SJCRH30 (cell line): ENCODE measurements at places on chromosomes 12 and 14. TPM values are rescaled to one million over a fixed set of nuclear protein-coding genes. Genes with fewer than 3 reads are reported as not detected.

SOCS4 gene
- 27.7 and 33.0 TPM in 2 replicates for total RNA-seq

- no peaks in the 10 kb centered on the region for H3K36me3 ChIP-seq
- DNase-seq, result no peak
- H3K4me3 ChIP-seq, result no peak overlapping the region
- H3K27ac ChIP-seq, result no peak overlapping the region
- H3K4me1 ChIP-seq, result no peaks in the 10 kb centered on the region
These were observed 164.8 kb downstream of the DUSP6 start for GRCh38 chr12:89187507-89187906.

DNA sequence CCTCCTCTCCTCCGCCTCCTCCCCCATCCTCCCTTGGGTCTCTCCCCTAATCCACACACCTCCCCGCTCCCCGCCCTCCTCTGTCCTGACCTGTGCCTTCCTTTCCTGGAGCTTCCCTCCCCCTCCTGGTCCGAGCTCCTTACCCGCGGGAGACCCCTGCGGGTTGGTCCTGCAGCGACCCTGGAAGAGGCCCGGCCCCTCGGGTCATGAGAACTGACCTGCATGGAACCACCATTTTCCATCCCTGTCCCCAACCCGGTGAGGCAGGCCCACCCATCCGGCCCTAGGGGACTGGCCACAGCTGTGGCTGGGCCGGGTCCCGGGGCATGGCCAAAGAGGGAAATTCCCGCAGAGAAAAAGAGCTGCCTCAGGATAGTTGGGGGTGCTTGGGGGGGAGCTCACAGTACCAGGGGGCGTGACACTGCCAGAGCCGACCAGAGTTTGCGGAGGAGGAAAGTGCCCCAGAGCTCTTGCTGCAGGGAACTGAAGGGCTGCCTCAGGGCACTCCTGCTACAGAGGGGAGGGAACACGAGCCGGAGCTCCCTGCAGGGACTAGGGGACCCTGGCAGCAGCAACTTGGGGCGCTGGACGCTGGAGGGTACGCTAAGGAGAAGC lies 613 bp downstream of the ARHGEF40 start:
- H3K36me3 ChIP-seq, result peaks cover 20% of the 10 kb centered on the region
- peaks cover 5% of the 10 kb centered on the region; the same call in 1 of the 2 replicates for H3K4me1 ChIP-seq
- H3K4me3 ChIP-seq, result peak overlapping the region; percentile 85
- H3K27ac ChIP-seq, result peak overlapping the region; percentile 93
- peak; percentile 60 for DNase-seq

DNA sequence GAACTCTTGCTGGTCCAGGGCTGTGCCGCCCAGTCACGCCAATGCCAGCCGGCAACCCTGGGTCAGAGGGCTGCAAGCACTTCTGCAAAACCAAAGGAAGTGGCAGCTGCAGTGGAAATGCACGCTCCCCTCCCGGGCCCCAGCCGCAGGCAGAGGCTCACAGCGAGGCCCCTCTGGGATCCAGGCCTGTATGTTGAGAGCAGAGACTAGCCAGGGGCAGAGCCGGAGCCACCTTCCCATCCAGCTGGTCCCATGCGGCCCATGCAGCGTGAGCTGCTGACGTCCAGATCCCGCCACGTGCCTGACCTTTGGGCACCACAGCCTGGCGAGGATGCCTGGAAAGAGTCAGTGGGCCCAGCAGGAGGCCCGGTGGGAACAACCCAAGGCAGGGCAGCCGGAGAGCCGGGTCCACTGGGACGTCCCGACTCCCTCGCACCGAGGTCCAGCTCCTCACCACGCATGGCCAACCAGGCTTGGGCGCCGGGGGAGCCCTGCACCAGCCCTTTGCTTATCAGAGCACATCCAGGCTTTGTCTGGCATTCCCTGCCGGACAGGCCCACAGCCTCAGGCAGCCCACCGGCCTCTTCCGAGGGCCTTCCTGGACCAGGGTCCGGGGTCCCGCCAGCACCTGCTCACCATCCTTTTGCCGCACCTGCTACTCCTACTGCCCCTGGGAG lies 4.3 kb downstream of the GPR132 start:
- H3K4me1 ChIP-seq, result peaks cover 45% of the 10 kb centered on the region
- peak; percentile 82 for DNase-seq
- H3K27ac ChIP-seq, result peak overlapping the region; percentile 9; the same call in 1 of the 2 replicates
- H3K36me3 ChIP-seq, result no peaks in the 10 kb centered on the region
- H3K4me3 ChIP-seq, result no peak overlapping the region

DNA sequence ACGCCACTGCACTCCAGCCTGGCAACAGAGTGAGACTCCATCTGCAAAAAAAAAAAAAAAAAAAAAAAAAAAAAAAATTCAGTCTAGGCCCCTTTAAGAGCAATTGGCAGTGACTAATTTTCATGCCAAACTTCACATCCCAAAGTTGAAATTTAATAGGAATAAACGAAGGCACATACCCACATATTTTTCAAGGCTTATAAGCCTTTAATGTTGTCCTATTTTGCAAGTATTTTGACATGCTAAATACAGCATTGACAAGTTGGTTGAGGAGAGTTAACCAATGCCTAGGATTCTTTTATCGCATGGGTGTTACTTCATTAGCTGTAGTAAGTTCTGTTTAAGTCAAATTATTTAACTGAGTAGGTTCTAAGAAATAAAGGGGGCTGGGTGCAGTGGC lies 23.5 kb upstream of the HIP1R start:
- no peak overlapping the region for H3K27ac ChIP-seq
- no peaks in the 10 kb centered on the region for H3K27me3 ChIP-seq
- DNase-seq, result no peak
- no peaks in the 10 kb centered on the region for H3K36me3 ChIP-seq
- no peak overlapping the region for H3K4me3 ChIP-seq
- H3K4me1 ChIP-seq, result no peaks in the 10 kb centered on the region

GRCh38 chr12:26121323-26122060 lies 3.3 kb downstream of the BHLHE41 start:
- 0 out of 2 replicates have a peak, but pooled peaks cover 6% of the 10 kb centered on the region for H3K4me1 ChIP-seq
- peak overlapping the region; percentile 59 for H3K4me3 ChIP-seq
- no peak overlapping the region for H3K27ac ChIP-seq
- H3K27me3 ChIP-seq, result 0 out of 2 replicates have a peak, but pooled peaks cover 3% of the 10 kb centered on the region
- H3K36me3 ChIP-seq, result no peaks in the 10 kb centered on the region

DNA sequence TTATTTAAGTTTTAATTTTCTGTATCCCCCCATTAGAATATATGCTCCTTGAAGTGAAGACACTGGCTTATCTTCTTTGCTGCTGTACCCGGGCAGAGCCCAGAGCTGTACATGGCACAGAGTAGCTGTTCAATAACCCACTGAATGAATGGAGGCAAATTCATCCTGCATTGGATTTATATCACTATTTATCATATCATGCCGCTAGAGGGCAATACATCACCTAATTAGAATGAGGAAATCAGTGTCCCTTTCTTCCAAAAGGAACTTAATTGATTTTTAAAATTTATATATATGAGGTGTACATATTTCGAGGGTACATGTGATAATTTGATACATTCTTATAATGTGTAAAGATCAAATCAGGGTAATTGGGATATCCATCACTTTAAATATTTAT lies 89.2 kb upstream of the TMEM260 start:
- H3K27ac ChIP-seq, result no peak overlapping the region
- H3K4me1 ChIP-seq, result no peaks in the 10 kb centered on the region
- H3K27me3 ChIP-seq, result no peaks in the 10 kb centered on the region
- H3K4me3 ChIP-seq, result no peak overlapping the region
- no peak for DNase-seq

DNA sequence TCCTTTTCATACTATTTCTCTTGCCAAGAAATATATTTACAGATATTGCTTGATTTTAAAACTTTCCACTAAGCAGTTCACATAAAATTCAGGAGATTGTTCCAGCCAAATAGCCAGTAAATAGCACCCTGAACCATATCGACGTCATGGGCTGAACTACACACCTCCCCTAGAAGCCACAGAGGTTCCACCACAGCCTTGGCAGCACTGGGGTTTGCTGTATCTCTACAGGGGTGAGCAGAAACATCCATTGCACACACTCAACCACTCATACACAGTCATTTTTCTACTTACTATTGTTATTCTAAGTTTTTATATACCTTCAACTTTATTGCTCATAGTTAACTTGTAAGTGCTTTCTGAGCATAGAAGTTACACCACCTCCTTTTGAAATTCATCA lies 8.1 kb upstream of the EIF2S3B start:
- H3K27ac ChIP-seq, result no peak overlapping the region
- H3K27me3 ChIP-seq, result 0 out of 2 replicates have a peak, but pooled peaks cover 3% of the 10 kb centered on the region
- H3K36me3 ChIP-seq, result no peaks in the 10 kb centered on the region
- H3K4me1 ChIP-seq, result no peaks in the 10 kb centered on the region
- DNase-seq, result no peak

DNA sequence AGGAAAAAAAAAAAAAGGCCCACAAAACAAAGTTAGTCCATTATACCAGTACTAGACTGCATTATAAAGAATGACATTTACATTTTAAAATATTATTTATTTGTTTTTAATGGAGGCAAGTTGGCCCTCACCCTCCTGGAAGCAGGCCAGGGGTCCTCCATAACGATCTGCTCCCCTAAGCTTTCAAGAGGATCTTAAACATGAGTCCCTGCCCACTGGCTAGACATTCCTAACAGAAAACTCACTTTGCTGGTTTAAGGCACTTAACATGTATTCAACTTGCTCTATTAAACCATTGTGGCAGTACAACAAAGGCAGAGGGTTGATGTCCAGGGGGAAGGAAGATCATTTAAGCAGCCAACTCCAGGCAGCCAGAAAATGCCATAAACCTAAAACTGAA lies 111.4 kb downstream of the STXBP6 start:
- H3K27ac ChIP-seq, result no peak overlapping the region
- H3K4me1 ChIP-seq, result no peaks in the 10 kb centered on the region; the same call in 1 of the 2 replicates
- no peaks in the 10 kb centered on the region for H3K36me3 ChIP-seq
- no peaks in the 10 kb centered on the region for H3K27me3 ChIP-seq

DNA sequence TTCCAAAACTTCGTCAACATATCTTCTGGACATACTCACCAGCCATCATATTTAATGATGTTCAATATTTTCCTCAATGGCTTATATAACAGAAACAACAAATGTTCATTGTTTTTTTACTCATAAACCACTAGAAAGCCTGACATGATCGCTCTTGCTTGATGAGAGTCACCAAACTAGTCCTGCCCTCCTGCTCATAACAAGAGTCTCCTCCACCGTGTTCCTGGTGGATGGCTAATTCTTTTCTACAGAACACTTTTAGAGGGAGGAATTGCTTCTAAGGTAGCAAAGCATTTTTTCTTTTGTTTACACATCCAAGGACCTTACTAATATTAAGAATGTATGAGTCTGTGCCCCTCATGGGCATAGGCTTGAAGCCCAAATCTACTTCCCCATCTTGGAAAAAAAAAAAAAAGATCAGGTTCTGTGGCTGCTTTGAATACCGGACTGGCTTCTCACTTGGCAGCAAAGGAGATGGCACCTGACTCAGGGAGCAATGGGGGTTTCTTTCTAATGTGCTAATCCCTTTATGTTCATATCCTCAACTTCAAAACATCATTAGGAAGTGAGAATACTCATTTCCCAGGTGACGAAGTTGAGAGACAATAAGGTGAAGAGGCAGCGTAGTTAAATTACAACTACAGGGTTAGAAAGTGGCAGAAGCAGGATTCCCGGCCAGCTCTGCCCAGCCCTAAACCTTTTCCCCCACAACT lies 188.8 kb downstream of the EPS8 start:
- DNase-seq, result no peak
- H3K4me1 ChIP-seq, result peaks cover 29% of the 10 kb centered on the region
- H3K36me3 ChIP-seq, result no peaks in the 10 kb centered on the region
- no peak overlapping the region for H3K27ac ChIP-seq

- DNase-seq, result no peak
- no peaks in the 10 kb centered on the region; the same call in 1 of the 2 replicates for H3K36me3 ChIP-seq
- H3K27me3 ChIP-seq, result no peaks in the 10 kb centered on the region
- no peaks in the 10 kb centered on the region for H3K4me1 ChIP-seq
- H3K27ac ChIP-seq, result no peak overlapping the region
- H3K4me3 ChIP-seq, result no peak overlapping the region
These were observed 33.8 kb upstream of the GALNT16 start for GRCh38 chr14:69226178-69226577.

- DNase-seq, result no peak
- H3K27me3 ChIP-seq, result no peaks in the 10 kb centered on the region
- no peak overlapping the region for H3K27ac ChIP-seq
These were observed 7.8 kb upstream of the NEK9 start for GRCh38 chr14:75134644-75135043.

GRCh38 chr12:3897371-3897971 lies 24.3 kb upstream of the PARP11 start:
- no peaks in the 10 kb centered on the region for H3K36me3 ChIP-seq
- no peaks in the 10 kb centered on the region for H3K27me3 ChIP-seq
- peak overlapping the region; percentile 53 for H3K27ac ChIP-seq
- no peak overlapping the region for H3K4me3 ChIP-seq
- peaks cover 36% of the 10 kb centered on the region for H3K4me1 ChIP-seq
- DNase-seq, result no peak

DNA sequence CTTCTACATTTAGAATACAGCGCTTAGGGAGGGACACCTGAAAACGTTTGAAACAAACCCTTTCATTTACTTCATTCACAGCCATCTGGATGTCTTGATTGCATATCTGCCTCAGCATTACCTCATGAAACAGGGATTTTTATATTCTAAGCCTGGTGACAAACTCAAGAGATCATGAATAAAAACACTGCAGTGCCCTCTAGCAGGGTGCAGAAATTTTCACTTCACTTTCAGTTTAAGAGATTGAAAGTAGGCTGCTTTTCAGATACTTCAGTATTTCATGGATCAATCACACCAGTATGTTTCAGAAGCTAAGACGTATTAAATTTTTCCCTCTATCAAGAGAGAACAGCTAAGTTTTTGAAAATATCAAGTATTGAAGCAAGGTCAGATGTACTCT lies 467.8 kb downstream of the MDGA2 start:
- no peak overlapping the region for H3K4me3 ChIP-seq
- H3K36me3 ChIP-seq, result no peaks in the 10 kb centered on the region
- H3K4me1 ChIP-seq, result no peaks in the 10 kb centered on the region
- H3K27ac ChIP-seq, result no peak overlapping the region
- DNase-seq, result no peak

- DNase-seq, result no peak
- no peaks in the 10 kb centered on the region for H3K27me3 ChIP-seq
- peak overlapping the region; percentile 89 for H3K27ac ChIP-seq
- H3K36me3 ChIP-seq, result peaks cover 17% of the 10 kb centered on the region
These were observed 2.6 kb downstream of the MLXIP start for GRCh38 chr12:122081083-122081696.
